Dermis lymphatic vessel endothelial cell (primary cell): ENCODE measurements at places on chromosomes 7 and 10. TPM values are rescaled to one million over a fixed set of nuclear protein-coding genes. Genes with fewer than 3 reads are reported as not detected.

H2BK1 gene
- not detected in 2 replicates for total RNA-seq

MYL10 gene
- not detected in 2 replicates for total RNA-seq

TRIM50 gene
- total RNA-seq = not detected in 2 replicates

GIMAP8 gene
- total RNA-seq = 164 and 241 TPM in 2 replicates

ERVW-1 gene
- total RNA-seq = not detected in 2 replicates

SPDYE9 gene
- total RNA-seq = not detected in 2 replicates

GTF2IRD2 gene
- total RNA-seq = 3.7 and 4.5 TPM in 2 replicates

MYO1G gene
- total RNA-seq = under 0.01 and 0.17 TPM in 2 replicates

GPER1 gene
- total RNA-seq = 0.86 and 0.87 TPM in 2 replicates

GLRX3 gene
- total RNA-seq = 52.6 and 68.1 TPM in 2 replicates

TMEM229A gene
- total RNA-seq = not detected in 2 replicates

VSTM2A gene
- not detected in 2 replicates for total RNA-seq
